ENCODE measurements at places on chromosomes 3 and 15.
A peak's percentile ranks its signal among the peaks of the same experiment; 100 is the strongest.

DNA sequence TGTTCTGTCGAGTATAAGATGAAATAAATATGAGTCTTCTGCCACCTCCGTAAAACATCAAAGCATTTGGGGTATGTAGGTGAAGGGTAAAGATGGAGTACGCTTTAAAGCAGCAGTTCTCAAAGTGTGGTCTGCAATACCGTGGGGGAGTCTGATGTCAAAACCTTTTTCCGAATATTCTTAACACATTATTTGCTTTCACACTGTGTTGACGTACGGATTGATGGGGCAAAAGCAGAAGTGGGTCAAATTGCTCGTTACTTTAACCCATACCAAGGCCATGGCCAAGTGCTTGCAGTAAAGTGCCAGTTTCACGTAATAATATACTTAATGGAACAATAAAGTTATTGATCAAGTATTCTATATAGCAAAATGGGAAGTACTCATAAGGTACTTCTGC, 36.3 kb downstream of the PAK2 start:
- no peak for DNase-seq

DNA sequence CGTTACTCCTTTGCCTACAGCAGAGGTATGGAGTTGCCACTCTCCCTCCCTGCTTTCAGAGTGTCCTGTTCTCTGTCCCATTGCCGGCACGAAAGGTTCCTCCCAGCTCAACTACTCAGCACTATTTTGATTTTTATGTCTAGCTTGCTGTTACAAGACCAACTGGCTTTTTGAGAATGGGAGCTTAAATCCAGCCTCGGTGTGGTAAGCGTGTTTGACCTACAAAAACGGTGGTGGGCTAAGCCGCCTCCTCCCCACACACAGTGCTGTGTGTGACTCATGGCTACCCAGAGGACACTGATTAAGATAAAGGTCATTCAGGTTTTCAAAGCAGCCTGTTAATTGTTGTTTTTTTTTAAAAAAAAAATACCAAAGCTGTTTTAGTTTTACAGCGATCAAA, 64.5 kb downstream of the LRTM1 start:
- no peak for DNase-seq

GRCh38 chr3:3628676-3629328, 170.4 kb upstream of the LRRN1 start:
- no peak for DNase-seq

- DNase-seq, result no peak
Observed at GRCh38 chr15:40293006-40293405, 10.1 kb upstream of the ANKRD63 start.

GRCh38 chr15:61153291-61153690, 75.8 kb downstream of the RORA start:
- DNase-seq, result no peak

DNA sequence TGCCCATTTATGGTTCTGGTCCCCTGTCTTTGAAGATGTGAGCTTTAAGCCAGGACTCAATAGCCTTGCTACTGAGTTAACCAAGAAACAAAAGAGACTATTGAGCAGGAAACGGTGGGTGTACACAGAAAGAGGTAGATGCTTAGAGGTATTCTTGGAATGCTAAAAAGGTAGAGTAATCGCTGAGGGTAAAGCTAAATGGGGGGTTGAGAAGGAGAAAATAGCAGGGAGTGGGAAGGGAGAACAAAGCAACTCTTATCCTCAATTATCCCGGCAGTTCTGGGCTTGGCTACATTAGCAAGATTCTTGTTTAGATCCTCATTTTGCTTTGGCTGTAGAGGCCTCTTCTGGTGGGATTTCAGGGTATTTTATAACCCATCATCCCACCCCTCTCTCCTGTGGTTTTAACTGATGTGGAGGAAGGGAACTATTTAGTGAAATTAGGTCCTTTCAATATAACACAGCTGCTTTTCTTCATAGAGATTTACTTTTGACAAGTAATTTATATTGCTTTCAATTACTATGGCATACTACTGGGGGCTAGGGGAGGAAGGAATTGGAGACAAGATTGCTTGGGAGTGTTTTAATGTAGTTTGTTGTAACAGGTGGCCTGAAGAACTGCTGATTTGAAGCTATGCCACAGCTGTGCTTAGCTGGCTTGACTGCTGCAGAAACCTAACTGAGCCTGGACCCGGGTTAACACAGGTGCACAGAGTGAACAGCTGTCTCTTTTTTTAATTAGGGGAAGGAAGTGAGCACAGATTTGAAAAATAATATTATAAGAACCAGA, 234.3 kb upstream of the CCDC54 start:
- DNase-seq, result no peak

DNA sequence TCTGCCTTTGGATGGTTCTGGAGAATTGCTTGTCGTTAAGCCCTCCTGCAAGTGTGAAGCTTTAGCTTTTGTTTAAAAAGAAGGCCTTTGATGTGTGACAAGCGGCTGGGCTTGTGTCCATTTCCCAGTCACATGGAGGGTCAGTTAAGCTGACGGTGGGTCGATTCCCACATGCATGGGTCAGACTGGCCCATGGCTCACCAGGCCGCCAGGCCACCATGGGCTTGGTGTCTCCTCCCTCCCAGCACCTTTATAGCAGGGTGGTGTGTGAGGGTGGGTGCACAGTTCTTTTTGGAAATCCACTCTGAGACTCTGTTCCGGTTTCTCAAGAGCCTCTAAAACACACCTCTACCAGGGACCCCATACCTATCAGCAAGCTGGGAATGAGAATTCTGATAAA, 67.2 kb downstream of the SCN5A start:
- no peak for DNase-seq

- no peak for DNase-seq
Observed at GRCh38 chr15:35479423-35479822, 66.5 kb downstream of the DPH6 start.

GRCh38 chr3:123036352-123037014, 8.9 kb upstream of the SEMA5B start:
- peak; percentile 19 for DNase-seq

- DNase-seq, result no peak
Observed at GRCh38 chr3:193761969-193762368, 169.0 kb downstream of the OPA1 start.

GRCh38 chr15:78933187-78933822, 11.5 kb downstream of the CTSH start:
- DNase-seq, result no peak

GRCh38 chr3:147428754-147429153, 19.6 kb downstream of the ZIC1 start:
- no peak for DNase-seq

DNA sequence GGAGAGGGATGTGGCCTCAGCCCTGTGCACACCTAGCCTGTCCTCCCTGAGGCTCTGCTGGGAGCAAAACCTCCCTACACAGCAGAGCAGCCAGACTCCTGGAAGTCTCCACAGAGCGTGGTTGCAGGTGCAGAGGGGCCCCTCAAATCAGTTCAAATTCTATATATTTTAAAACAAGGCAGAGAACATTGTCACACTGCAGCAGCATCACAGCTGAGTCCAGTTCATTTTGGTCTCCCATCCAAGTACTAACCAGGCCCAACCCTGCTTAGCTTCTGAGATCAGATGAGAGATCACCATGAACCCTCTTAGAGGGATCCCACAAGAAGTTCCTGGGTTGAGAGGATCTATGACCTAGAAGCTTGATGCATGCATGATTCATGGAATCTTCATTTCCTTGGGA, 331.0 kb upstream of the RGMA start:
- no peak for DNase-seq

DNA sequence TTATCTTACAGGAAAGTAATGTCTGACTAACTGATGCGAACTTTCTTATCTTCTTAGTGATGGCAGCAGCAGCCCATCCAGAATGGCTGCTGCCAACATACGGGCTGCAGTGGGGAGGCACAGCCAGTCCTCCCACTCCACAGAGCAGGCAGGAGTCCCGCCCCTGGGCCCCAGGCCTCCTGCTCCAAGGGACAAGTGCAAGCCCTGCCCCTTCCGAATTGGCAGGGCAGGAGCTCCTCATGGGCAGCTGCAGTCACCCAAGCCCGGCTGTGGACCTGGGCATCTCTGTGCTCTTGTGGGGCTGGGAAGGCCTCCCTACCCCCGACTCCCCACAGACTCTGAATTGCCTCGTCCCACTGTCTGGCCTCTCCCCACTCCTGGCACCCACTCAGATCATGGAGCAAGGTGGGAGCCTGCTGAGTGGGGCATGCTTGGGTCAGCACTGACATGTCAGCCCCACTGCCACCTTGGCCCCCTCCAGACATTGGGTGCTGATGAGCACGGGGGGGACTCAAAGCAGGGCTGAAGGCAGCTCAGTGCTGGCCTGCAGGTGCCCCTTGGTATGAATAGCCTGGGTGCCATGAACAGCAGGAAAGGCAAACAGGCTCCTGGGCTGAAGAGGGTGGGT, 618.9 kb upstream of the KCNMB2 start:
- no peak for DNase-seq

DNA sequence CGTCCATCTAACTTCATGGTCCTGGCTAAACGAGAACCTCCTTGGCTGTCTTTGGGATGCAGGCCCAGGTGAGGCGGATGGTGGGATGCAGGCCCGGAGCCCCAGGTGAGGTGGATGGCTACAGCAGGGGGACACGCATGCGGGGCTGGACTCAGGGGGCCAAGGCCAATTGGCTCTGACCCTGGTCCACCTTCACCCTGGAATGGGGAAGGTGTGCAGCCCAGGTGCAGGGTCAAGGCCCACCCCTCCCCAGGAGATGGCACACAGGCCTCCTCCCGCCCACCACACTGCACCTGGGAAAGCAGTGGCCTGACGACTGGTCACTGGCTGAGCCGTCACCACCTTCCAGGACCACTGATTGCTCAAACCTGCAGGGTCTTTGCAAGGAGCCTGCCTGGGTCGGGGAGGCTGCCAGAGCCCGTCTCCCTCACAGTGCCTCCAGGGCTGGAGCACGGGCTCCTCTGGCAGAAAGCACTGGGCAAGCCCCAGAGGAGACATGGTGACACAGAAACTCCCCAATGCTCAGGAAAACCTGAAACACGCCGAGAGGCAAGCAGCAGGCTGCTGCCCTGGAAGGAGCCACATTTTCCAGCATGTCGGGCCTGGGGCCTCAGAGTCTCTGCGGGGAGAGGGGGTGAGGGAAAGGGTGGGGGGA, 159.6 kb downstream of the LRRK1 start:
- no peak for DNase-seq

- DNase-seq, result no peak
Observed at GRCh38 chr15:42143356-42143755, 13.1 kb downstream of the PLA2G4F start.

- DNase-seq, result no peak
Observed at GRCh38 chr15:43378601-43379000, 7.7 kb downstream of the TUBGCP4 start.

DNA sequence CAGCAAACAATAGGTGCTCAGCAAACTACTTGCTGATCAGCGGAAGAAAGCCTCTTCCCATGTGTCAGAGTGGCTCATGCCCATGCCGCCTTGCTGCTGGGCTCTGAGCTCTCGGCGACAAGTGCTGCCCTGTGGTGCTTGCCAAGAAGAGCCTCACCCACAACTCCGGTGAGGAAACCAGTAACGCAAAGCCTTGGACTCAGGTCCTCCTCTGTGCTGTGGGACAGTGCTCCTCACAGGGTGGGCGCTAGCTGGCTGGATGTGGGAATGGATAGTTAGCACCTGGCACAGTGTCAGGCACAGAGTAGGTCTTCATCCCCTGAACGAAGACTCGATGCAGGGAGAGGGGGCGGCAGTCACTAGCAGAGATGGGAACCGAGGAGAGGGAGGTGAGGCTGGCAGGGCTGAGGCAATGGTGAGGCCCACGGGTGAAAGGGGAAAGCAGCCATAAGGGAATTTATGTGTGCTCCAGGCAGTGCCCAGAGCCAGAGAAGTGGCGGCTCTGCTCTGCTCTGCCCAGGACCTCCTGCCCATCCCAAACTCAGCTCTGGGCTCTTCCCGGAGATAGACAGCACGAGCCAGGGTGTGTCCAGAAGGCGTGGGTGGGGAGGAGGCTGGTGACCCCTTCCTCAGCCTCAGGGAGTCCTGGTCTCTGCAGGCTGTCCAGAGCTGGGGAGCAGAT, 55.7 kb downstream of the IQSEC1 start:
- DNase-seq, result no peak

- DNase-seq, result no peak
Observed at GRCh38 chr3:47520756-47521155, 7.2 kb upstream of the ELP6 start.

DNA sequence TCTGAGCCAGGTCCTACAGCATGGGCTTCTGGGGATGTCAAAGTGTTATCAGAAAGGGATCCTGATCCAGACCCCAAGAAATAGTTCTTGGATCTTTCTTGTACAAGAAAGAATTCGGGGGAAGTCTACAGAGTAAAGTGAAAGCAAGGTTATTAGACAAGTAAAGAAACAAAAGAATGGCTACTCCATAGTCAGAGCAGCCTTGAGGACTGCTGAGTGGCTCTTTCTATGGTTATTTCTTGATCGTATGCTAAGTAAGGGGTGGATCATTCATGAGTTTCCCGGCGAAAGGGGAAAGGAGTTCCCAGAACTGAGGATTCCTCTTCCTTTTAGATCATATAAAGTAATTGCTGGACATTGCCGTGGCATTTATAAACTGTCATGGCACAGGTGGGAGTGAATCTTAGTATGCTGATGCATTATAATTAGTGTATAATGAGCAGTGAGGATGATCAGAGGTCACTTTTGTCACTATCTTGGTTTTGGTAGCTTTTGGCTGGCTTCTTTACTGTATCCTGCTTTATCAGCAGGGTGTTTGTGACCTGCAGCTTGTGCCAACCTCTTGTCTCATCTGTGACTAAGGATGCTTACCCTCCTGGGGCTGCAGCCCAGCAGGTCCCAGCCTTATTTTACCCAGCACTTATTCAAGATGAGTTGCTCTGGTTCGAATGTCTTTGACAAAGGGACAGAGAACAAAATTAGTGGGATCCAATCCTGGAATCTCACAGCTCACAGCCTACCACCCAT, 41.0 kb downstream of the CRYGS start:
- DNase-seq, result no peak

GRCh38 chr3:172038798-172039435, 461 bp upstream of the FNDC3B start:
- DNase-seq, result no peak

DNA sequence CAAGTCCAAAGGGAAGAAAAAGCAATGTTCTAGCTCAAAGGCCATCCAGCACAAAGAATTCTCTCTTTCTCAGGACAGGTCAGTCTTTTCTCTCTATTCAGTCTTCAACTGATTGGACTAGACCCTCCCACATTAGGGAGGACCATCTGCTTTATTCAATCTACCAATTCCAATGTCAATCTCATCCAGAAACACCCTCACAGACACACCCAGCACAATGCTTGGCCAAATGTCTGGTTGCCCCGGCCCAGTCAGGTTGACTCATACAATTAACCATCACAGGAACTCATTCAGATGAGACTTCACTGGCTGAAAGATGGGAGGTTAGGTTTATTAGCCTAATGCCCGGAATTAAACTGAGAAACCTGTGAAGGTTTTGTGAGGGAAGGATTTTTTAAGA, 32.4 kb downstream of the ACAN start:
- no peak for DNase-seq

Measured in SIG-M5 (cell line).